ENCODE measurements at places on chromosomes 7 and 10. TPM values are rescaled to one million over a fixed set of nuclear protein-coding genes. Genes with fewer than 3 reads are reported as not detected.

Gene AMPH
- total RNA-seq = 1.9 TPM

DNA sequence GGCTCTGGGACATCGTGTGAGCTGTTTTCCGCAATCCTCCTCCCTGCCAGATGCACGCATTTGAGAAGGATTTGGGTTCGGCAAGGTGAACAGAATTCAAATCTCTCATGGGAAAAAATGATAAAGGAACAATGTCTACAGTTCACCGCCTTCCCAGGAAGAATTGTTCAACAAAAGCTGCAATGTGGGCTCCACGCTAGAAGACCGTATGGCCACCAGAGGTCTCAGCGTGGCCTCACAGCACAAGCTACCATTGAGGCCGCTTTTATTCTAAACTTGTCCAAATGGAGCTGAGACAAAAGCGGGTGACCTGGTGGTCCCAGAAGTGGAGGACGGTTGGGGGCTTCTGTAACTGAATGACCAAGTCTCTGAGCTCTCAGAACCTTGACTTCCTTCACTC, 733.1 kb downstream of the PARD3 start:
- no peak overlapping the region for H3K27ac ChIP-seq
- peaks cover 16% of the 10 kb centered on the region for H3K27me3 ChIP-seq
- no peaks in the 10 kb centered on the region for H3K4me1 ChIP-seq
- no peak for DNase-seq
- H3K36me3 ChIP-seq = peaks cover 4% of the 10 kb centered on the region
- H3K4me3 ChIP-seq = no peak overlapping the region

- H3K36me3 ChIP-seq = no peaks in the 10 kb centered on the region
- H3K4me1 ChIP-seq = peaks cover 29% of the 10 kb centered on the region
- H3K27ac ChIP-seq = peak overlapping the region; percentile 56
These were observed 308.3 kb downstream of the PARD3 start for GRCh38 chr10:34506786-34507185.

- H3K36me3 ChIP-seq = peaks cover 5% of the 10 kb centered on the region
- no peak overlapping the region for H3K4me3 ChIP-seq
- no peak for DNase-seq
- H3K27me3 ChIP-seq = no peaks in the 10 kb centered on the region
- H3K27ac ChIP-seq = peak overlapping the region; percentile 32
These were observed 69.2 kb downstream of the SDK1 start for GRCh38 chr7:3370068-3370830.

Measured in progenitor cell of endocrine pancreas (in vitro differentiated cells).